NCI-H2107 (cell line): ENCODE measurements at places on chromosomes 16 and 17.
A peak's percentile ranks its signal among the peaks of the same experiment; 100 is the strongest.

GRCh38 chr17:71828182-71828596, 292.6 kb upstream of the SOX9 start:
- peak; percentile 67 for DNase-seq

DNA sequence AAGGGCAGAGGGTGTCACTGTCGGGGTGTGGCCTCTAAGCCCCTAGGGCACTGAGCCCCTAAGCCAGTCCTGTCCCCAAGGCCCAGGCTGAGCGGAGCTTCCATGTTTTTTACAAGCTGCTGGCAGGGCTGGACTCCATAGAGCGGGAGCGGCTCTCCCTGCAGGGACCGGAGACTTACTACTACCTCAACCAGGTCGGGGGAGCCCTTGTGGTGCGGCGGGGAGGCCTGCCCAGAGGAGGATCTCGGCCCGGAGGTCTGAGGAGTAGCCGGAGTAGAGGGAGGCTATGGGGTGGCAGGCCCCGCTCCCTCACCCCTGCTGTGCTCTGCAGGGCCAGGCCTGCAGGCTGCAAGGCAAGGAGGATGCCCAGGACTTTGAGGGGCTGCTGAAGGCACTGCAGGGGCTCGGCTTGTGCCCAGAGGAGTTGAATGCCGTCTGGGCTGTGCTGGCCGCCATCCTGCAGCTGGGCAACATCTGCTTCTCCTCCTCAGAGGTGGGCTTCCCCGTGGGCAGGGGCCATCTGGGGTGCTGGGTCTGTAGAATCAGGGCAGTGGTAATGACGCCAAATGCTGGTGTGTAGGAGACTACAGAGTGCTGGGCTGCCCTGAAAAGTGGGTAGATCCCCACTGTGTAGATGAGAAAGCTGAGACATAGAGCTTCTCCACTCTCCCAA, 4.9 kb downstream of the MYO15B start:
- no peak for DNase-seq

DNA sequence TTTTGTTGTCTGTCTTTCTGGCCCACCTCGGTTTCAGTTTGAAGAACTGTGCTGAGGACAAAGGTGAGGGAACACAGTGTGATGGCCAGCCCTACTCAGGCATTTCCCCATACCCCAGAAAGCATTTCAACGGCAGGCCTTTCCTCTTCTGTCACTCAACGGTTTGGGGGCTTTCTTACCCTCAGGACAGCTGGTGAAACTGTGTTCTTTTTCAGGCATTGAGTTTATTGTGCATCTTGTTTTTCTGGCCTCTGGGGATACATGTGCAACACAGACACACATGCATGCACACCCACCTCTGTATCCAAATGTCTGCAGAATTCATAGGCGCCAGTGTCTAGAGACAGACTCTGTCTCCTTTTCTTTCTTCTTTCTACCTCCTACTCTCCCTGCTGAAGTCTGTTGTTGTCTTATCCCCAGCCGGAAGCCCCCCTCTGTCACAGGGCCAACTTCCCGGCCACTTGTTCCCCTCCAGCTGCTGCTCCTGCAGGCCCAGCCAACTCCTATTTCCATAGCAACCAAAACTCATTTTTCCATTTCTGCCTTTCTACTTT, 17.0 kb downstream of the CHD9 start:
- DNase-seq, result no peak

DNA sequence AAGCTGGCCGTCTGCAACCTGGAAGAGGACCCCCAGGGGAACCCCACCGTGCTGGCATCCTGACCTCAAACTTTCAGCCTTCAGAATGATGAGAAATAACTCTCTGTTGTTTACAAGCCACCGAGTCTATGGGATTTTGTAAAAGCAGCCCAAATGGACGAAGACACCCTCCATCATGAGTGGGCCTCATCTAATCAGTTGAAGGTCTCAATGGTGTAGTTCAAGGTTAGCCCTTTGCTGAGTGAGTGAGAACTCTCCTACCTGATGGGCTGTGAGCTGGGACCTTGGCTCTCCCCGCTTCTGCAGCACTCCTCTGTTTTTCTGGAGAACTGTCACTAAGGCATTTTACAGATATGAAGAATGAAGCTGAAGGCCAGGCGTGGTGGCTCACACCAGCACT, 325.9 kb upstream of the TNRC6C start:
- DNase-seq, result no peak

DNA sequence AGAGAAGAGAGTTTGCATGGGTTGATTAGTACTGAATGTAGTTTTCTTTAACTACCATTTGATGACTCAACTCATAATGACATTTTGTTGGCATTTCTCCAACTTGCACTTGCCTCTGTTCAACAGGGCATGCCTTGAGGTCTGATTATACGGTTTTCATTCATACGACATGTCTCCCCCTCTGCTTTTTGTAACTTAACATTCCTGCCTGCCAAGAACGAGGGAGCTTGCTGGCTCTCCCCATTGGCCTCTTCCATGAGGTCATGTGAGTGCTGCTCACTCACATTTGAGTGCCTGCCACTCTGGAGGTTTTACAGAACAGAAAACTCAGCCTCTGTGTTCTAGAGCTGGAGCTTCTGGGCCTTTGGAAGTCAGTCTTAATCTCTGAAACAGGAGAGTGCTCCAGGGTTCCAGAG, 19.7 kb downstream of the MAP2K6 start:
- no peak for DNase-seq

DNA sequence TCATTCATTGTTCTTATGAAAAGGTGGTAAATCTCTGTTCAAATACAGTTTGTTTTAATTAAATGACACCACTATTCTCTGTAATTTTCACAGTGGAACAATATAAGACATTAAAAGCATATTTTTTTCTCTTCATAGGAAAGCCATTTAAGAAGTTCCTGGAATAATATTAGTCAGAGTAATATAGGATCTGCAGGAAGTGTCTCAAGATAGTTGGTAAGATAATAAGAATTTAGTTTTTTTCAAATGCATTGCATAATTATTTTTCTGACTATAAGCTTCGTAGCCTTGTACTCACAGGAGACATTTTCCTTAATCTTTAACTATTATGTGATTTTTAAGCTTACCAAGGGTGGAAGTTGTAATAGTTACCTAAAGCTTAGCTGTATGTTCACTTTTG, 16.9 kb downstream of the STXBP4 start:
- no peak for DNase-seq

DNA sequence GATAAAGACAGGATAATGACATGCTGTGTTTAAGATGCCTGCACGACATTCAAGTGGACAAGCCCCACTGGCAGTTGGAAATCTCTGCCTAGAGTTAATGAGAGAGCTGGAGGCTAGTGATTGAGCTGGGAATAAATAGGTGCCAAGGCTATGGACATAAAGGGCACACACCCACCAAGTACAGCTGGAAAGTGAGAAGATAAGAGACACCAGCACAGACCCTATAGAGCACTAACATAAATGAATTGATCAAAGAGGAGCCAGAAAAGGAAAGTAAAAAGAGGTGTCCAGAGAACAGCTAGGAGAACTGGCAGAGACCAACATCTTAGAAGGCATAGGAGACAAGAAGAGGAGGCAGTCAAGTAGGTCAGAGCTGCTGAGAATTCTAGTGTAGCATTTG, 101.2 kb downstream of the YPEL2 start:
- no peak for DNase-seq

GRCh38 chr17:2635241-2635640, 41.8 kb downstream of the PAFAH1B1 start:
- DNase-seq, result no peak

DNA sequence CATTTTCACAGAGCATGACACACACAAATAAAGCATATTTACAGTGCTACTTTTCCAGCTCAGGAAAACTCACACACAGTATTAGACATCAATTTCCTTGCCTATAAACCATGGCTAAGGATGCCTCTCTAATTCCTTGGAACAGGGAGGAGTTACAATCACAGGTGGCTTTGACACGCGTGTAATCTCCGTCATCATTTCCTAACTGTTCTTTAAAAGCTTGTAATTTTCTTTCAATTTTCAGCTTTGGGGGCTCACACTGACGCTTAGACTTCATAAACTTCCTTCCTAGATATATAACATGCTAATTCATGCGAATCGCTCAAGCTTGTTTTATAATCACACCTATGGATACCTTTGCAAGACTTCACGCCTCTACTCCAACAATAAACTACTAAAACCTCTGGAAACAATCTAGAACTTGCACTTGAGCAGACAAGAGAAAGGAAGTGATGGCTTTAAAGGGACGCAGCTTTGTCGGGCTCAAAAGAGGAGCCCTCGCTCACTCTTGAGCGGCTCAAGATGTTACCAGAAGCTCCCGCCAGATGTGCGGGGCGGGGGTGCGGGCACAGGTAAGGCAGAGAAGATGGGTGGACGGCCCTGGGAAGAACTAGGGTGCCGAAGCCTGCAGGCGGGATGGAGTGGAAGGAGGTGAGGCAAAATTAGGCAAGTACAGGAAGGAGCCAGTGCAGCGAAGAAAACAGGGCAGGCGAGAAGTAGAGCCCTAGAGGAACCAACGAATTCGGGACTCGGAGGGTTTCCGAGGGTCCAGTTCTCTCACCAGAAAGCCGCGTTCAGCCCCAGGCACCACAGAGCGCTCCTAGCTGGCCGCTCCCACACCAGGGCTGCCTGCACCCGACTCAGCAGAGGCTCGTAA, 631 bp downstream of the RETREG3 start:
- no peak for DNase-seq

DNA sequence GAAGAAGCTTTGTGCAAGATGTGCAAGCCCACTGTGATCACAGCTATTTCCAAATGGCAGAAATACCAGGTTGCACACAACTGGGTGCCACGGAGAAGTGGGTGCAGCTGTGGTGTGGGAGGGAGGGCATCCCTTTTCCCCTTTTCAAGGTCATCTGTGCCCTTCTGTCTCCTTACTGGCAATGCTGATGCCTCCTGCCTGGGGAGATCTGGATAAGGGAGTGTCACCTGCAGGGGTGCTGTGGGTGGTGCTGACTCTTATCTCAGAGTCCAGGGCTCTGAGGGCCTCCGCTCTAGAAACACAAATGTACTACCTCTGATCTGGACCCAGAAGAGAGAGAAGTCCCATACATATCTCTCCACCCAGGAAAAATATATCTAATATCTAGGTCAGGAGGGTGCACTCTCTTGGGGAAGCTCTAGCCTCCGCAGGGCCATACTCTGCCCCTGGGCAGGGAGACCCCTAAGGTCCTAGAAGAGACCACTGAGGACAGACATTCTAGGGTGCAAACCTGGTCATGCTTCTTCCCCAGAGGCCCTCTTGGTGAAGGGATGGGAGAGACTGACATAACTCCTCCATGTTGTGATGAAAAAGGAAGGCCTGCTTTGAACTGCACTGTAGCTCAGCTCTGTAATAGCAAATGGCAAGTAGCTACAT, 18.5 kb downstream of the NPRL3 start:
- DNase-seq, result no peak

DNA sequence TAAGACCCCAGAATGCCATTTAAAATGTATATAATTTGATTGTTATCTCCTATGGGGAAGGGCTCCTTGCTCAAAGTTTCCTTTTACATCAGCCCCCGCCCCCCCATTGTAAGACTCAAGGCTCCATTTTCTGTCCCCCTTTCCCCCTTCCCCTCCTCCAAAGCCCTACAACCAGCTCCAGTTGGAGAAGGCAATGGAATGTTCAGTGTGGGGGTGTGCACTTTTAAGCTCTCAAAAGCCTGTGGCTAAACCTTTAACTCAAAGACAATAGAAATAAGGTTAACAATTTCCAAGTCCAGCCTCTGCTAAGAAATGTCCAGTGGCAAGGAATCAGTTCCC, 114.7 kb downstream of the NOG start:
- no peak for DNase-seq

GRCh38 chr17:43531082-43531378, 15.1 kb downstream of the ETV4 start:
- DNase-seq, result no peak

GRCh38 chr16:46947900-46948547, 25.4 kb downstream of the DNAJA2 start:
- DNase-seq, result no peak

DNA sequence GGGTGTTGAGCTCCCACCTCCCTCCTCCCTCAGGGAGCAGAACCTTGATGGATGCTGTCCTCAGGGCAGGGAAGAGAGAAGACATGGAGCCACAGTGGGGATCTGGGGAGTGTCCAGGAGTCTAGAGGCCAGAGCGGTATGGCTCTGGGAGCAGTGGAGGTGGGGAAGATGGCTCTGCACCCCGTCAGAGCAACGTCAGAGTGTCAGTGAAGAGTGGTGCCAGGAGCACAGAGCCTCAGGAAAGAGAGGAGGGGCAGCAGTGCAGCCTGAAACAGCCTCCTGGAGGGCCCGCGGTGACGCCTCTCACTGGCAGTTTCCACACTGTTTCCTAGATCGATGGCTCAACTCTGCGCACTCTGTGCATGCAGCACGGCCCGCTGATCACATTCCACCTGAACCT, 23.2 kb upstream of the SLC5A11 start:
- DNase-seq, result no peak

- no peak for DNase-seq
Observed at GRCh38 chr17:78185981-78186691, 716 bp downstream of the TK1 start.

DNA sequence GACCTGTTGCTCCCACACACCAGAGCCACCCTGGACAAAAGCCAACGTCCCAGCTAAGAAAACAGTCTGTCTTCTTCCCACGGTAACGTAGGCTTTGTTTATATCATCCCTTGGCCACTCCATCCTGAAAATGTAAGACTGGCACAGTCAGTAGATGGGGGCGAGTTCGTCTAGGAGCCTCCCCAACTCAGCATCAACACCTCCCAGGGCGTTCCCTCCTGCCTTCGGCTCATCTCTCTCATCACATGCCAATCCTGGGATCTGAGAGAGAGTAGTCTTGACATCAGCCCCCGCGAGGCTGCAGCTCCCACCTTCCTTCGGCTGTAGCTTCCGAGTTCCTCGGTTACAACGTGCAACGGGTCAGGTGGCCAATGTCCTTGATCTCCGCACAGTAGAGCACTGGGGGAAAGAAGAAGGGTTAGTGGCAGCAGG, 894 bp downstream of the RNF227 start:
- DNase-seq, result no peak

GRCh38 chr16:19700319-19700781, 17.7 kb downstream of the KNOP1 start:
- no peak for DNase-seq

- DNase-seq, result no peak
Observed at GRCh38 chr17:16342979-16343378, 10.3 kb downstream of the CENPV start.

DNA sequence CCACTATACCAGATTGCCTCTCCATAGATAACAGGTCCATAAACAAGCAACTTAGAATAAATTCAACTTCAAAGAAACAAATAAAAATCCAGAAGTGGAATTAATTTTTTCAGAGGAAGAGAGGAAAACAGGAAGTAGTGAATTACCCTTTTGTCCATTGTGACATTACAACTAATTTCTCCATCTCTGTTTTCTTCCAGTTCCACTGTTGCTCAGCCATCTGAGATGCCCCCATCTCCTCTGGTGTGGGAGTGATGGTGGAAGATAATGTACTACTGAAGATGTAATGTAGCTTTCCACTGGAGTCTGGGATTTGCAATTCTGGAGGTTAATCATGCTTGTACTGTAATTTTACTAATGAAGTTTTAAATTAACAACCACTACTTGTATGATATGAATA, 124.6 kb upstream of the TMEM97 start:
- no peak for DNase-seq

DNA sequence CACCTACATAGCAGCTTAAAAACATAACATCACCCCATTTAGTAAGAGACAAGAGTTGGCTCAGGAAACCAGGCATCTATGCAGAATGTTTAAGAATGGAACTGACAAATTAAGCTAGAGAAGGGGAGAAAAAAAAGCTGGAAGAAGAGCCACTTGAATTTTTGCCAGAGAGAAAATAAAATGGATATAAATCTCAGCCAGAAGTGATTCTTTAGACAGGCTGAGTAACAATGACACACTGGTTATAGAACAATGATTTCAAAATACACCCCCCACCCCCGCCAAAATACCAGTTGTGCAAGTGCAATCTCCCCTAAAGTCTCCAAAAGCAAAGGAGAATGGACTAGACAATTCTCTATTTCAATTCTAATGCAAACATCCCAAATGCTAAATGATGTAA, 22.4 kb downstream of the LSM12 start:
- no peak for DNase-seq
